ENCODE measurements at places on chromosomes 12 and 14.

- DNase-seq, result no peak
These were observed 4.4 kb upstream of the BTBD7 start for GRCh38 chr14:93337143-93337753.

DNA sequence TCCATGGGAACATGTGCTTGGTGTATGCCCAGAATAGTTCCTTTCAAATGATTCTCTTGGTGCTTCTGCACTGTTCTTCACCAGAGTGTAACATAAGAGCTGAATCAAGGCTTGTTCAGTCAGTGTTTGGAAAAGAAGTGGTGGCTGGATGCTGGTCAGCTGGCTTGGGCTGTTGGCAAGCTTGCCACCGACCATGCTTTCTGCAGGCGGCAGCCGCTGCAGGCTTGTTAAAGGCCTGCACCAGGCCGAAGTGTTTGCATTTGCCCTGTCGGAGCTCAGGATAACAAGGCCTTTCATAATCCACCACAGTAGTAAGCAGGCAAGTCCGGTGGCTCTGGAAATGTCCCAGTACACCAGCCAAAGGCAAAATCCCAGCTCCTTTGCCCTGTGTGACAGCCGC lies 26.9 kb downstream of the DAAM1 start:
- no peak for DNase-seq

DNA sequence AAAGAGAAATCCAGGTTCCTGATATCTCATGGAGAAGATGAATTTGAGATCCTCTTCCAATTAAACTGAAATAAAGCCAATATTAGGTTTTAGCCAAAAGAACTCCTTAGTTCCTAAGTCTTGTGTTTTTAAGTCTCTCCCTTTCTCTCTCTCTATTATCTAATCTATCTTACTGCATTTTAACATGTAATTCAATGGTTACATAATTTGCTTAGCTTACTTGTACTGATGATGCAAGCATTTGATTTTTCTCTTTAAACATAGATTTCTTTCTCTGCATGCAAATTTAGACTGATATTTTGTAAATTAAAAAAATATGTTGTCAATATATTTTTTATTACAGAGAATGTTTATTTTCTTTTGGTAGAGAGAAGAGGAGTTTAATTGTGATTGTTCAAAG lies 78.2 kb downstream of the MIPOL1 start:
- no peak for DNase-seq

DNA sequence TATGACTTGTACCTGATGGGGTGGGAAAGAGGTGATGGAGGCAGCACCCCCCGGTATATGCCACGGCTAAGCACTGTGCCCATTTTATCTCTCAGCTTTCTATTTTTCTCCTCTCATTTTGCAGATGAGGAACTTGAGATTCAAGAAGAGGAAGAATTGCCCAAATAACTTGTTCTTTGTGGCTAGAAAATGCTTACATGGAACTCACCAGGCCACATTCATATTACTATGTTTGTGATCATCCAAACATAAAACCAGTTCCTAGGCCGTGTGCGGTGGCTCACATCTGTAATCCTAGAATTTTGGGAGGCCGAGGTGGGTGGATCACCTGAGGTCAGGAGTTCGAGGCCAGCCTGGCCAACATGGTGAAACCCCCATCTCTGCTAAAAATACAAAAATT lies 14.5 kb upstream of the PSMD9 start:
- no peak for DNase-seq

- DNase-seq, result peak; percentile 48
These were observed 166.9 kb upstream of the LRIG3 start for GRCh38 chr12:59087077-59087673.

DNA sequence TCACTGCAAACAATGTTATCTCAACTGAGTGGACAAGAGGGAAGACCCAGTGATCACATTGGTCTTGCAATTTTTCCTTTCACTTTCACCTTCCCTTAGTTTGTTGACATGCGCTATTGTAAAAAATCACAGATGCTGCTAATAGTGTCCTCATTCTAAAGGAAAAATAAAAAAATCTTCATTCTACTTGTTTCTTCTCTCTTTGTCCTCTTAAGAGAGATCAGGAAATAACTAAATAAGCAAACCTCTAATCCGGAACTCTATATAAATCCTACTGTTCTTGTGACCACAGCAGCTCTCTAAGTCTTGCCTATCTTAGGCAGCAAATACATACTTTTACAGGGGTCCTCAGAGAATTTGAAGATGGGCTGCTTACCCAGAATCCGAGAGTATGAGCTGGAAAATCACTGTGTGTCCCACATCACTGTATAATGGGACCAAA lies 257.7 kb downstream of the NAV3 start:
- DNase-seq, result peak; percentile 55

- DNase-seq, result peak; percentile 37
These were observed 17.5 kb downstream of the PNMA1 start for GRCh38 chr14:73696466-73697400.

Measured in cardiac fibroblast (primary cell).